ENCODE measurements at places on chromosomes 1 and 21.

DNA sequence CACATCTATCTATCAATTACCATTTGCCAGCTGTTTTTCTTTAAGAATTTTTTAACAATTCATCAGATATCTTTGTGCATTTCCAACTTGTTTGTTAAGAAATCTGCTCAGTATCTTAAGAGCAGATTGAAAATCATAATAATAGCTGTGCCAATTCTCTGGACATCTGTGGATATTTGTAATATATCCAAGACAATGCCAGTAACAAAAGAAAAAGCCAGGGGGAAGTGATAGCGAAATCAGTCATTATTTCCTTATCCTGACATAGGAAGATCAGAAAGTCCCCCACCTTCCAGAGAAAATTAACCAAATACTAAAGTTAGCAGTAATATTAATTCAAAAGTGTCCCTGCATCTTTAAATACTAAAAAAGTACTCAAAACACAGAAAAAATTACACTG, 217.1 kb downstream of the RERE start:
- DNase-seq = no peak
- H3K4me3 ChIP-seq = no peak overlapping the region
- H3K27me3 ChIP-seq = no peaks in the 10 kb centered on the region
- peaks cover 11% of the 10 kb centered on the region for H3K36me3 ChIP-seq

DNA sequence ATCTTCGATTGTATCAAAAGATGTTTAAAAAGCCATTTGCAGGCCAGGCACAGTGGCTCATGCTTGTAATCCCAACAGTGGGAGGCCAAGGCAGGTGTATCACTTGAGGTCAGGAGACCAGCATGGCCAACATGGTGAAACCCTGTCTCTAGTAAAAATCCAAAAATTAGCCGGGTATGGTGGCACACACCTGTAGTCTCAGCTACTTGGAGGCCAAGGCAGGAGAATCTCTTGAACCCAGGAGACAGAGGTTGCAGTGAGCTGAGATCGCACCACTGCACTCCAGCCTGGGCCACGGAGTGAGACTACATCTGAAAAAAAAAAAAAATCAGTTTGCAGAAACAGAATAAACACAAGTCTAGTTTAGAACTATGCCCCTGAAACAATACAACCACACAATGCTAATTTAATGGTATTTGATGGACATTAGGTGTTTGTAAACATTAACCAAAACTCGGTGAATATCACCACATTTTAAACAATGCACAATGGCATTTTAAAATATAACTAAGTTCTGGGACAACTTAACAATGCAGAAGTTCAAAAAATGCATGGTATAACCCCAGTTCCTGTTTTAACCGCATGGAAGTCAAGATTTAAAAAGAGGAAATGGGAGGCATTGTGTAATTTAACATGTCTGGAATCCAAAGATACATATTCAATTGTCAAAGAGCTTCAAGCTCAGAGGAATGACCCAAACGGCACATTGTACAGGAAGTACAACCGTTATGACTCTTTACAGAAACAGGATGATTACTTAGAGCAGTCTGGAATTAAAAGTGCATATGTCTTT, 7.1 kb upstream of the PTTG1IP start:
- peaks cover 4% of the 10 kb centered on the region for H3K36me3 ChIP-seq
- peaks cover 33% of the 10 kb centered on the region for H3K4me1 ChIP-seq
- DNase-seq = no peak
- peak overlapping the region; percentile 87 for H3K27ac ChIP-seq
- H3K4me3 ChIP-seq = peak overlapping the region; percentile 13

GRCh38 chr1:5394111-5394510, 598.1 kb downstream of the NPHP4 start:
- peaks cover 1% of the 10 kb centered on the region for H3K36me3 ChIP-seq
- no peak overlapping the region for H3K4me3 ChIP-seq
- no peak overlapping the region for H3K27ac ChIP-seq
- peaks cover 6% of the 10 kb centered on the region for H3K4me1 ChIP-seq

- H3K4me1 ChIP-seq = peaks cover 22% of the 10 kb centered on the region
- H3K4me3 ChIP-seq = no peak overlapping the region
- no peak for DNase-seq
- H3K36me3 ChIP-seq = no peaks in the 10 kb centered on the region
Measured at GRCh38 chr1:207745839-207746767, 5.8 kb upstream of the CD46 start.

DNA sequence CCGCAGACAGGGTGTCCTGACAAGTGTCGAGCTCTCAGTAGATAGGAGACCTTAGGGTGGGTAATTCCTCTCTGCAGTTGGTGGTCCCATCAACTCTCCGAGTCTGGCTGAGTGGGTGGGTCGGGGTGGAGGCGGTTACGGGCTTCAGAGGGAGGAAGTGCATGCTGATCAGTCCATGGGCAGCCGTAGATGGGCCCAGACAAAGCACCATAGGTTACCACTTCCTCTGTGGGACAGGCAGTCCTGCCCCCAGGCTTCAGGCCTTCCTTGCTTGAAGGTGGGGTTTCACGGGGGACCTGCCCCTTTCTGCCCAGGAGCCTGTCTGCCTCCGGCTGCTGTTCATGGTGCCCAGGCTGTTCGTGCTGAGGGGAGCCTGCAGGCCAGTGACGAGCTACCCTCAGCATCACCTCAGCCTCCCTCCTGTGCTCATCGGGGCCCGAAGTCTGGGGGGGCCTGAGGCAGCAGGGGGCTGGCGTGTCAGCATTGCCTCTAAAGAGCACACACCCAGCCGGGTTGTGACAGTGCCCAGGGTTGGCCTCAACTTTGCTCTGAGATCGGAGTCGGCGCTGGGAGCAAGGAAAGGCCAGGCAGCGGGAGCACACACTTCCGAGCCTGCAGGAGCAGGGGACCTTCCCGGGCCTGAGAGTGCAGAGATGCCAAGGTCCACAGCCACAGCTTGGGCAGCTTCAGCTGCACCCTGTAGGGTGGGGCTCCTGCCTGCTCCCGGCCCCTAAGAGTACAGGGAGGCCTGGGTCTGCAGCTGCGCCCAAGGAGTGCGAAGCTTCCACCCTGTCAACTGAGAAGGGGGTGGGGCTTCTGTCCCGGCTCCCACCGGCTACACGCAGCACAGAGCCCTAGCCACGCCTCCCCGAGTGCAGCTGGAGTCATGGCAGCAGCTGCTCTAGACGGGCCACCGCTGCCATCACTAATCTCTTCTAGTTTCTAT, 225.4 kb upstream of the NRIP1 start:
- H3K36me3 ChIP-seq = no peaks in the 10 kb centered on the region
- no peak for DNase-seq
- H3K27ac ChIP-seq = no peak overlapping the region
- peaks cover 2% of the 10 kb centered on the region for H3K27me3 ChIP-seq

DNA sequence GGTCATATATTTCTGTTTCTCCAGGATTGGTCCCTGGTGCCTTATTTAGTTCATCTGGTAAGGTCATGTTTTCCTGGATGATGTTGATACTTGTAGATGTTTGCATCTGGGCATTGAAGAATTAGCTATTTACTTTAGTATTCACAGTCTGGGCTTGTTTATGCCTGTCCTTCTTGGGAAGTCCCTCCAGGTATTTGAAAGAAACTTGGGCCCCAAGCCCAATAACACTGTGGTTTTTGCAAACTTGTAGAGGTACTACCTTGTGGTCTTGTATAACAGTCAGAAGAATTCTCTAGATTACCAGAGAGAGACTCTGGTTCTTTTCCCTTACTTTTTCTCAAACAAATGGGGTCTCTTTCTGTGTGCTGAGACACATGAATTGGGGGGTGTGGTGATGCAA, 251.4 kb upstream of the B3GALT2 start:
- H3K36me3 ChIP-seq = peaks cover 46% of the 10 kb centered on the region
- DNase-seq = peak; percentile 32
- H3K4me1 ChIP-seq = peaks cover 57% of the 10 kb centered on the region
- no peaks in the 10 kb centered on the region for H3K27me3 ChIP-seq

DNA sequence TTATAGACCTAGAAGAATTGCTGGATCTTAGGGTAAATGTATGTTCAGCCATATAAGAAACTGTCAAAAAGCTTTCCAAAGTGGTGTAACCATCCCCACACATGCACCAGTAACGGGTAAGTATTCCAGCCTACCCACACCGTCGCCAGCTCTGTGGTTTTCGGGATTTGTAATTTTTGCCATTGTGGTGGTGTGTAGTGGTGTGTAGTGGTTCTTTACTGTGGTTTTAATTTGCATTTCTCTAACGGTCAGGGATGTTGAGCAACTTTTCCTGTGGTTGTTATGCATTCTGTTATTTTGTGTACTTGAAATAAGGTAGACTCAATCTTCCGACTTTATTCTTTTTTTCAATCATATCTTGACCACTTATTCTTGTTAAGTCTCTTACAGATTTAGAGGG, 342.4 kb upstream of the AJAP1 start:
- no peak overlapping the region for H3K4me3 ChIP-seq
- no peaks in the 10 kb centered on the region for H3K4me1 ChIP-seq
- H3K36me3 ChIP-seq = no peaks in the 10 kb centered on the region
- peaks cover 2% of the 10 kb centered on the region for H3K27me3 ChIP-seq

- H3K4me3 ChIP-seq = no peak overlapping the region
- DNase-seq = no peak
- no peaks in the 10 kb centered on the region for H3K36me3 ChIP-seq
- H3K4me1 ChIP-seq = no peaks in the 10 kb centered on the region
- no peak overlapping the region for H3K27ac ChIP-seq
Measured at GRCh38 chr1:56453016-56453415, 126.3 kb downstream of the PLPP3 start.

- no peak overlapping the region for H3K4me3 ChIP-seq
- no peak for DNase-seq
Measured at GRCh38 chr1:30872033-30872947, 36.3 kb downstream of the SDC3 start.

DNA sequence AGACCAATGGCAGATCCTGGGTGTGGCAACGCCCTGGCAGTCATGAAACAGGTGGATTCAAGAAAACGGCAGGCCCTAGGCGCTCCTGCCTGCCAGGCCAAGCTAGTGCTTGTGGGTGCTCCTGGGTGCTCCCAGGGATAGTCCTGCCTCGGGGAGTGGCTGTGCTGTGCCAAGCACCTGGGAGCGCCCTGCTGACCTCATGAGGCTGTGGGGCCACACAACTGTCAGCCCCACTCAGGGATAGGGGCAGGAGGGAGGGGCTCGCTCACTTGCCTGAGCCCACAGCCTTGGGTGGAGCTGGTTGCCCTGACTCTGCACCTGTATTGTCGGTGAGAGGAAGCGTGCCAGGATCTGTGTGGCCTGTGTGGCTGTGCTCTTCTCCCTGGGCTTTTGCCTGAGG, 9.4 kb downstream of the SNAP47 start:
- no peaks in the 10 kb centered on the region for H3K27me3 ChIP-seq
- no peak overlapping the region for H3K4me3 ChIP-seq
- H3K36me3 ChIP-seq = peaks cover 11% of the 10 kb centered on the region
- H3K4me1 ChIP-seq = peaks cover 27% of the 10 kb centered on the region
- no peak for DNase-seq
- H3K27ac ChIP-seq = no peak overlapping the region

GRCh38 chr1:157652859-157653493, 47.6 kb downstream of the FCRL3 start:
- no peaks in the 10 kb centered on the region for H3K36me3 ChIP-seq
- H3K4me1 ChIP-seq = no peaks in the 10 kb centered on the region
- no peak overlapping the region for H3K4me3 ChIP-seq
- peaks cover 6% of the 10 kb centered on the region for H3K27me3 ChIP-seq

DNA sequence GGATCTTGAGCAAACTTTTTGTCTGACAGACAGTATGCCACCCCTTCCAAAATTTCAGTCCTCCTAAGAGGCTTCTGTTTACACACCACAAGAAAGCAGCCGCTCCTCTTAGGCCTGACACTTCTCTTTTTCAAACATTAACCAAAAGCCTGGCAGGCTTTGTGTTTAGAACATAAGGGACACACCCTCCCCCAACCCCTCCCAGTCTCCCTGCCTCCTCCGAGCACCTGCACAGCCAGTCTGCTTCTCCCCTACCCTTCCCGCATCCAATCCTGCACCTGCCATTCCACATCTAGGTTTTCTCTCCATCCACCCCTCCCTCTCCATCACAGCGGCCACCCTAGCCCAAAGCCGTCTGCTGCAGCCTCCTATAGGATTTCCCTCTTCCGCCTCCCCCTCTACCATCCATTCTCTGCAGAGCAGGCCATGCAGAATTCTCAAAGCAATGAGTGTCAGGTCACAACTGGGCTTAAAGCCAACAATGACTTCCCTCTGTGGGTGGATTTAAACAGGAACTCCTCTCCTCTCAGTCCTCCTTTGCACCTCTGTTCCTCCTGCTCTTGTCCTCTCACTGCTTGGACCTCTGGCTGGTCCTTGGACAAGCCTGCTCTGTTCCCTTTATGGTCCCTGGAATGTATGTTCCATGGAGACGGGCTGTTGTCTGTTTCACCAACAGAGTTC, 478.2 kb downstream of the NPHP4 start:
- DNase-seq = no peak
- no peaks in the 10 kb centered on the region for H3K36me3 ChIP-seq
- peaks cover 4% of the 10 kb centered on the region for H3K27me3 ChIP-seq
- no peak overlapping the region for H3K27ac ChIP-seq

- H3K4me1 ChIP-seq = peaks cover 40% of the 10 kb centered on the region
- no peaks in the 10 kb centered on the region for H3K27me3 ChIP-seq
Measured at GRCh38 chr1:221992427-221992826, 250.5 kb upstream of the DUSP10 start.

- H3K27me3 ChIP-seq = peaks cover 2% of the 10 kb centered on the region
- no peak overlapping the region for H3K27ac ChIP-seq
- no peak for DNase-seq
- peaks cover 2% of the 10 kb centered on the region for H3K36me3 ChIP-seq
Measured at GRCh38 chr1:234897390-234897749, 231.3 kb downstream of the TOMM20 start.

GRCh38 chr1:195867638-195868037, 740.6 kb downstream of the KCNT2 start:
- no peaks in the 10 kb centered on the region for H3K4me1 ChIP-seq
- H3K27ac ChIP-seq = no peak overlapping the region
- H3K4me3 ChIP-seq = no peak overlapping the region

DNA sequence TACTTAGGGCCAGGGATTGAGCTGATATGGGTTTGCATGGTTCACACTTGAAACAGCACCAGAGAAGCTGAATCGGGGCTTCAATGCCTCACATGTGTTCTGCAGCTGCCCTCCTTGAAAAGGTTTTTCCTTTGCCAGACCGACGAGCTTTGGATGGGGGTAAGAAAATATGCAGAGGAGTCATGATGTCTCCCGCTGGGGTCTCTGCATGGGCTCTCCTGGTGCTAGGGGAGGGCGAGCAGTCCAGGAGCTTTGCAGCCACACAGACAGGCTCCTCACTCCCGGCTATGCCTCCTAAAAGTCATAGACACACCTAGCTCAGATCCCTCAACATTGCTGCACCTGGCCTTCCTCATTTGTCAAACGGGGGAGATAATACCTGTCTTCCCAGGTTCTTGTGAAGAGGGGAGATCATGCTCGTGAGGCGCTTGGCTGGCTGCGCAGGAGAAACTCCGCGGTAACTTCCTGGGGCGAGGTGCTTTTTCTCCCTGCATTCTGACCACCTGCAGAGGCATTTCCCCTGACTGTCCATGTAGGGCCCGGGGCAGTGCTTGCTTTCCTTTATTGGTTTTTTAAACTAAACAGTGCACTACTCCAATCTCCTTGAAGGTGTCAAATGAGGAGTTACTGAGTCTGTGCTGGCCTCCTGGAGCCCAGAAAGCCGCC, 112.4 kb downstream of the PLXNA2 start:
- H3K36me3 ChIP-seq = no peaks in the 10 kb centered on the region
- H3K27me3 ChIP-seq = peaks cover 14% of the 10 kb centered on the region
- no peaks in the 10 kb centered on the region for H3K4me1 ChIP-seq
- H3K27ac ChIP-seq = no peak overlapping the region

- no peaks in the 10 kb centered on the region for H3K27me3 ChIP-seq
- H3K4me1 ChIP-seq = peaks cover 69% of the 10 kb centered on the region
- H3K36me3 ChIP-seq = peaks cover 67% of the 10 kb centered on the region
- peak overlapping the region; percentile 90 for H3K27ac ChIP-seq
- no peak for DNase-seq
Measured at GRCh38 chr21:33244779-33245105, 15.0 kb downstream of the IFNAR2 start.

GRCh38 chr21:33125680-33126375, 55.9 kb downstream of the OLIG1 start:
- peaks cover 8% of the 10 kb centered on the region for H3K4me1 ChIP-seq
- no peak for DNase-seq
- H3K4me3 ChIP-seq = no peak overlapping the region
- peaks cover 14% of the 10 kb centered on the region for H3K27me3 ChIP-seq
- no peaks in the 10 kb centered on the region for H3K36me3 ChIP-seq
